Immature natural killer cell (primary cell): ENCODE measurements at places on chromosomes 7 and 10. TPM values are rescaled to one million over a fixed set of nuclear protein-coding genes. Genes with fewer than 3 reads are reported as not detected.
A peak's percentile ranks its signal among the peaks of the same experiment; 100 is the strongest.

DNA sequence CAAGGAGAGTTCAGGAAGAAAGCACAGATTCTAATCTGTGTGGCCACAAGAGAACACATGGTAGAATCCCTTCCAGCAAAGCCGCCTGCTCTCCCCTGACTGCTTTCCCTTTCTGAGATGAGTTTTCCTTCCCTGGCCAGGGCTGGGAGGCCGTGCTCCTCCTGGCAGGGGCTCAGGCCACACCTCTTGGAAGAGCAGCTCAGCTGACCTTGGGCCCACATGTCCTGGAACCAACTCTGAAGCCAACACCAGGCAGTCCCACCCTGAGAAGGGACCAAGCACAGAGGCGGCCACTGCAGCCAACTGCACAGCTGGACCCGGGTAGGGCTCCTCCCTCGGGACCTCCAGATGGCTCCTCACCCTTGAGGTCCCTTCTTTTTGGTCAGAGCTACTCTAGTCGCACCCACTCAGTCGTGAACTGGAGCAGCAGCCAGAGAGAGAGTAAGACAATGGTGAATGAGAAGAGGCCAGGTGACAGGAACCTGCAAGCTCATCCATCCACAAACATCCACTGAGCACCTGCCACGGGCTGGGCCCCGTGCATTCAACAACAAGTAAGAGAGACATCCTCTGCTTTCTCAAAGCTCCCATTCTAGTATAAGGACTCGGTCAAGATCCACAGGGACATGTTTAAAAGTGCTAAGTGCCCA is 40.3 kb downstream of the FAM53B start:
- H3K4me1 ChIP-seq: peaks cover 100% of the 10 kb centered on the region
- H3K27me3 ChIP-seq: peaks cover 9% of the 10 kb centered on the region
- no peak overlapping the region for H3K4me3 ChIP-seq
- H3K36me3 ChIP-seq: peaks cover 28% of the 10 kb centered on the region
- DNase-seq: no peak

DNA sequence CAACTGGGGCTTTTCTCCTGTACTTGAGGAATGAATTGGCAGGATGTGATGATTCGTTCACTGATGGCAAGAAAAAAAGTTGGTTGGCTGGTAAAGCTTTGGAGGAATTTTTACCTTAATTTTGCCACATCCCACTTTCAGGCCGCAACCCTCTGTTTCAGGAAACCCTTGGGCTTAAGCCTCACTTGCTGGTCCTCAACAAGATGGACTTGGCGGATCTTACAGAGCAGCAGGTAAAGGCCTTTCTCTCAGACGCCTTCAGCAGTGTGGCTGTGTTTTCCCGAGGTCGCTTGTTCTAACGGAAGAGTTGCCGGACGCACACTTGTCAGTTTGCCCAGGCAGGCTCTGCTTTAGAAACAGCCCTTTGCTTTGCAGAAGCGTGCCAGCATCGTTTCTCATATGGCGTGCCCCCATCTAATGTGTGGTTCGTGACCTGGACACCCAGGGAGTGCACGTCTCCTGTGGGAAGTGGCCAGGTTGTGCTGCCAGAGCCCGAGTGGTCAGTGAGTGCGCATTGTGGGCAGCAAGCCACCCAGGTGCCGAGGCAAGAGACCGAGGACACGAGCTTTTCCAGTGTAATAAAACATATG is 2.2 kb downstream of the MTG1 start:
- H3K36me3 ChIP-seq: peaks cover 6% of the 10 kb centered on the region
- peaks cover 3% of the 10 kb centered on the region for H3K27me3 ChIP-seq

DNA sequence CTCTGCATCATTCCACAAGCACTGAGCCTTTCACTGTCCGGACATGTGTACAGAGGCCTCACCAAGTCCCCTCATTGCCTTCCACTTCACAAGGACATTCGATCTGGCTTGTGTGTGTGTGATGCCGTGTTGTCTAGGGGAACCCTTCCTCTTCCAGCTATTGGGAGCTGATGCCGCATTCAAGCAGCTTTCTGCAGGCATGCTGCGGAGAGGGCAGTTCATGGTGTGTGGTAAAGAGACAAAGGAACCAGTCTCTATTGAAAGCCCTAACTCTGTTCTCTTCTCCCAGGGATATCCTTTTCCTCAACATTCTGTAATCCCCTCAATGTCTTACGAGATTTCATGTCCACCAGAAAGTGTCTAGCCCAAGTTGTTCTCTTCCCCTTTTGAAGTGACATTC is 141.6 kb downstream of the ALOX5 start:
- peaks cover 1% of the 10 kb centered on the region for H3K27me3 ChIP-seq
- H3K36me3 ChIP-seq: no peaks in the 10 kb centered on the region
- H3K4me1 ChIP-seq: peaks cover 64% of the 10 kb centered on the region
- DNase-seq: no peak
- H3K4me3 ChIP-seq: no peak overlapping the region
- H3K27ac ChIP-seq: no peak overlapping the region

GRCh38 chr10:79148452-79149344 is 79.9 kb downstream of the ZMIZ1 start:
- peak overlapping the region; percentile 65 for H3K4me3 ChIP-seq
- peak overlapping the region; percentile 60 for H3K27ac ChIP-seq
- H3K4me1 ChIP-seq: peaks cover 69% of the 10 kb centered on the region
- no peak for DNase-seq

GRCh38 chr10:45001381-45002148 is 842 bp downstream of the ZNF22 start:
- DNase-seq: peak; percentile 54
- H3K4me1 ChIP-seq: peaks cover 69% of the 10 kb centered on the region
- H3K4me3 ChIP-seq: peak overlapping the region; percentile 93
- H3K36me3 ChIP-seq: peaks cover 19% of the 10 kb centered on the region
- peaks cover 4% of the 10 kb centered on the region for H3K27me3 ChIP-seq

DNA sequence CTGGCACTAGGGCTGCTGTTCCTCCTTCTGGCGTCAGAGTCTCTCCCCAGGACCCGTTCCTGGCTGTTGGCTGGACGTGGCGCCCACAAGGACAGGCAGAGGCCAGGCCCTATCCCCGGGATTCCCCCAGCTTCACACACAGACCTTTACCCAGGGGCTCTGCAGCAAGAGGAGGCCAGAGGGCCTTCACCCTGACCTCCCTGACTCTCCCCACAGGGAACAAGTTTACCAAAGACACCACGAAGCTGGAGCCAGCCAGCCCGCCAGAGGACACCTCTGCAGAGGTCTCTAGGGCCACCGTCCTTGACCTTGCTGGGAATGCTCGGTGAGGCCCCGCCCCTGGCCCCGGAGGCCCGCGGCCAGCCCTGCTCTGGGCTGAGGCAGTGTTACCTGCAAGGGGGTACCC is 82.2 kb downstream of the GTF2IRD1 start:
- H3K27me3 ChIP-seq: peaks cover 9% of the 10 kb centered on the region
- H3K4me3 ChIP-seq: no peak overlapping the region
- no peak overlapping the region for H3K27ac ChIP-seq
- no peaks in the 10 kb centered on the region for H3K36me3 ChIP-seq
- no peaks in the 10 kb centered on the region for H3K4me1 ChIP-seq

- peaks cover 13% of the 10 kb centered on the region for H3K27me3 ChIP-seq
- DNase-seq: no peak
- H3K4me1 ChIP-seq: peaks cover 5% of the 10 kb centered on the region
- no peak overlapping the region for H3K27ac ChIP-seq
Observed at GRCh38 chr10:634256-634655, 55.2 kb downstream of the DIP2C start.

Gene ASAH2
- polyA plus RNA-seq: 0.93 TPM

- H3K27ac ChIP-seq: no peak overlapping the region
- DNase-seq: no peak
- H3K4me1 ChIP-seq: no peaks in the 10 kb centered on the region
- no peak overlapping the region for H3K4me3 ChIP-seq
Observed at GRCh38 chr7:46290374-46291049, 369.4 kb upstream of the IGFBP3 start.

DNA sequence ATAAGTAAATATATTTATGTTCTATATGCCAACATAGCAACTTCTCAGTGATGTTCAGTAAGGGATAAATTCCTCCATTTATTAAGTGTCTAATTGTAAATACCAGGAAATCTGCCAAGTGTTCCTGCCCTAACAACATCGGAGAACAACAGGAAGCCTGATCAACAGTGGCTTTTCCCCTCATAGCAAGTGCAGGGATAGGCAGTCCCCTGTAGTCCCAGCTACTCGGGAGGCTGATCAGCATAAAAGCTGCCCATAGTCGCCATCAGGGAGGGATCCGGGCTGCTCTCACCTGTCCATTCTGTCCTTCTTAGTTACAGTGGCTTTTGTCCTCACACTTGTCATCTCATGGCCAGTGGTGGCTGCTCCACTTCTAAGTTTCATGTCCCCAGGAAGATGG is 141.3 kb downstream of the IDE start:
- H3K27ac ChIP-seq: no peak overlapping the region
- H3K27me3 ChIP-seq: no peaks in the 10 kb centered on the region
- no peak overlapping the region for H3K4me3 ChIP-seq
- DNase-seq: no peak

Gene AGR3
- polyA plus RNA-seq: not detected

- no peak overlapping the region for H3K4me3 ChIP-seq
- no peak for DNase-seq
- H3K27ac ChIP-seq: no peak overlapping the region
- no peaks in the 10 kb centered on the region for H3K4me1 ChIP-seq
Observed at GRCh38 chr10:38156416-38157269, 62.5 kb downstream of the ZNF37A start.

Gene BLNK
- 0.74 TPM for polyA plus RNA-seq

- no peaks in the 10 kb centered on the region for H3K36me3 ChIP-seq
- H3K4me1 ChIP-seq: peaks cover 20% of the 10 kb centered on the region
Observed at GRCh38 chr10:114751856-114752255, 69.7 kb upstream of the FHIP2A start.

Gene ACTL6B
- polyA plus RNA-seq: not detected

- H3K4me1 ChIP-seq: no peaks in the 10 kb centered on the region
- DNase-seq: no peak
- no peak overlapping the region for H3K27ac ChIP-seq
Observed at GRCh38 chr7:82562716-82563404, 119.3 kb upstream of the CACNA2D1 start.

DNA sequence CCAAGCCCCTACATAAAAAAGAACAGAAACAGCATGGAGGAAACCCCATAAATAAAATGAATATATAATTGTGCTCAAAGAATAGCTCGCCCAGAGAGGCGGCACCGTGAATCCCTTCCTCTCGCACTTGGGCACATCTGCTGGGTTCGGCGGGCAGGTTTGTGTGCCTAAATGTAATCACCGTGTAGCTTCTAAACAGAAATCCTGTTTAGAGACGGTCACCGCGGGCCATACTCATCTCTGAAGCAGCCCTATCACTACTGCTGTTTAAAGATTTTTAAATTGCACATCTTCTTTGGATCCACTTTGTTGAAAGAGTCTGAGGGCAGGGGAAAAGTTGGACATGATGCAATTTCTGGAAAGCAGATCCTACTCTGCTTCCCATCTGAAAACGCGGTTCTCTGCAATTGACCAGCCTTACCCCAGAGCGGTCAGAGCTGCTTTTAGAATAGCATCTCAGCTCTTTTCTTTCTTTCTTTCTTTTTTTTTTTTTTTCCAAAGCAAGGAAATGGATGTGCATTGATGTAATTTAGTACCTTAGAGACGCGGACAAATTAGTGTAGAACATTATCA is 6.4 kb downstream of the DRGX start:
- H3K4me1 ChIP-seq: no peaks in the 10 kb centered on the region
- no peak overlapping the region for H3K4me3 ChIP-seq
- no peaks in the 10 kb centered on the region for H3K36me3 ChIP-seq
- no peak overlapping the region for H3K27ac ChIP-seq
- H3K27me3 ChIP-seq: peaks cover 32% of the 10 kb centered on the region

DNA sequence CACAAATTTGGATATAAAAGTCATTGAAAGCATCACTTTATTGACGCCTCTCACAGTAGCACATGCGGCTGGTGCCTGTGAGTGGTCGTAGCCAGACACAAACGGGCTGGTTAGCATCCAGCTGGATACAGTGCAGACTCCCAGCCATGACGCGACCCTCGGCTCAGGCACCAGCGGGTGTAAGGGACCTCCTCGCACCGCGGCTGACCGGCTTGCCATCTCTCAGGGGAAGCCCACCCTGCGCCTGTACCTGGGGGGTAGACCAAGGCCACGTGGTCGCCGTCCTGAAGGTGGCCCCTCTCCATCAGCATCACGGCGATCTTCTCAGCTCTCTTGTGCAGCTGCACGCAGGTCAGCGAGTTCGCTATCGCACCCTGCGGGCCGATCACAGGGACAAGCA is 213.8 kb downstream of the ZMYND11 start:
- no peak for DNase-seq
- H3K36me3 ChIP-seq: no peaks in the 10 kb centered on the region
- no peak overlapping the region for H3K27ac ChIP-seq
- no peaks in the 10 kb centered on the region for H3K4me1 ChIP-seq

DNA sequence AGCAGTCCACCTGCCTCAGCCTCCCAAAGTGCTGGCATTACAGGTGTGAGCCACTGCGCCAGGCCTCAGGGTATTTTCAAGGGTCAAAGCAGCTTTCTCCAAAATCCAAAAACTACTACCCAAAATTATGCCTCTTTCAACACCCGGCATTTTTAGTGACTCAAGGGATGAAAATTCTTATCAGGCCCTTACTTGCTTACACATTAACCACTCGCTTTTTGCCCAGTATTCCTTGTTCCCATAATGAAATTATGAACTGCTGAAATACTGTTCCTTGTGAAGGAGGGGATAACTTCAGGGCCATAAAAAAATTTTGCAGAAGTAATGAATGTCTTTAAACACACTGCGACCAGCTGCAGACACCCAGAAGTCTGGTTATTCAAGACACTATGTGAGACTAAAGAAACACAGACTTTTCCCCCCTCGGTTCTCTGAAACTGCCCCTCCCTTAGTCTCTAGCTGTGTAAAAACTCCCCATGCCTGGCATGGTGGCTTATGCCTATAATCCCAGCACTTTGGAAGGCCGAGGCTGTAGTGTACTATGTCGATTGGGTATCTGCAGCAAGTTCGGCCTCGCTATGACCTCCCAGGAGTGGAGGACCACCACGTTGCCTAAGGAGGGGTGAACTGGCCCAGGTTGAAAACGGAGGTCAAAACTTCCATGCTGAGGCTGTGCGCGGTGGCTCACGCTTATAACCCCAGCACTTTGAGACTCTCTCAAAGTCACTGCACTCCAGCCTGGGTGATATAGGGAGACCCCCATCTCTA is 12.0 kb downstream of the FXYD4 start:
- H3K27ac ChIP-seq: peak overlapping the region; percentile 72
- no peak overlapping the region for H3K4me3 ChIP-seq
- peaks cover 2% of the 10 kb centered on the region for H3K27me3 ChIP-seq
- H3K36me3 ChIP-seq: peaks cover 16% of the 10 kb centered on the region
- DNase-seq: no peak

- no peak overlapping the region for H3K4me3 ChIP-seq
- H3K4me1 ChIP-seq: no peaks in the 10 kb centered on the region
- DNase-seq: no peak
- no peak overlapping the region for H3K27ac ChIP-seq
- no peaks in the 10 kb centered on the region for H3K36me3 ChIP-seq
Observed at GRCh38 chr10:10938676-10939075, 79.0 kb upstream of the CELF2 start.

Gene GIMAP6
- 173 TPM for polyA plus RNA-seq

GRCh38 chr7:24595671-24596418 is 22.6 kb downstream of the PALS2 start:
- no peaks in the 10 kb centered on the region for H3K36me3 ChIP-seq
- no peak overlapping the region for H3K27ac ChIP-seq
- peak; percentile 44 for DNase-seq
- no peaks in the 10 kb centered on the region for H3K4me1 ChIP-seq
- no peak overlapping the region for H3K4me3 ChIP-seq

Gene PLXDC2
- 9.6 TPM for polyA plus RNA-seq

GRCh38 chr7:107234436-107234835 is 65.6 kb downstream of the HBP1 start:
- H3K36me3 ChIP-seq: peaks cover 20% of the 10 kb centered on the region
- DNase-seq: no peak
- no peak overlapping the region for H3K4me3 ChIP-seq

GRCh38 chr10:114694062-114694461 is 36.0 kb upstream of the ABLIM1 start:
- H3K27me3 ChIP-seq: peaks cover 4% of the 10 kb centered on the region
- no peak overlapping the region for H3K27ac ChIP-seq
- no peak overlapping the region for H3K4me3 ChIP-seq
- no peak for DNase-seq
